ENCODE measurements at places on chromosomes 16 and 17.

DNA sequence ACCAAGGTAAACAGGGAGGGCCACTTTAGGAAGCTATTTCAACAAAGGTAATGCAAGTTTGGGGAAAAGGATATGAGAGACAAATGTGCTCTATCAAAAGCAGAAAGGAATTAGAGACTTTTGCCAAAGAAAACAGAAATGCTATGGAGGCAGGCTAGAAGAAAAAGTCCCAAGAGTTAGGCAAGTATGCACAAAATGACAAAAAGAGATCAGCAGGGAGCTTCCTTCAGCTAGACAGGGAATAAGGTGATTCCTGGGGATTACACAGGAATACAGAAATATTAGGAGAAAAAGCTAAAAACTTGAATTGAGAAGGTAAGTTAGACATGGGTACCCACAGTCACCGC is 2.4 kb downstream of the FXR2 start:
- no peak for DNase-seq

DNA sequence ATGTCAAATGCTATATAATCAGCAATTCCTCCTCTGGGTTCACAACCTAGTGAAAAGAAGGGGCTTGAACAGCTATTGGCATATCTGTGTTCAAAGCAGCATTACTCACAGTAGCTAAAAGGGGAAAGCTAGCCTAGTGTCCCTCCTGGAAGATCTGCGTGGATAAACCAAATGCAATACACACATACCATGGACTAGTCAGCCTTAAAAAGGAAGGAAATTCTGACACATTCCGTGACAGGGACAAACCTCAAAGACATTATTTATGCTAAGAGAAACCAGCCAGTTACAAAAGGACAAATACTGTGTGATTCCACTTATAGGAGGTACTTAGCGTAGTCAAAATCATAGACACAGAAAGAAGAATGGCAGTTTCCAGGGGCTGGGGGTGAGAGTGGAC is 90.1 kb downstream of the XYLT1 start:
- DNase-seq = no peak

DNA sequence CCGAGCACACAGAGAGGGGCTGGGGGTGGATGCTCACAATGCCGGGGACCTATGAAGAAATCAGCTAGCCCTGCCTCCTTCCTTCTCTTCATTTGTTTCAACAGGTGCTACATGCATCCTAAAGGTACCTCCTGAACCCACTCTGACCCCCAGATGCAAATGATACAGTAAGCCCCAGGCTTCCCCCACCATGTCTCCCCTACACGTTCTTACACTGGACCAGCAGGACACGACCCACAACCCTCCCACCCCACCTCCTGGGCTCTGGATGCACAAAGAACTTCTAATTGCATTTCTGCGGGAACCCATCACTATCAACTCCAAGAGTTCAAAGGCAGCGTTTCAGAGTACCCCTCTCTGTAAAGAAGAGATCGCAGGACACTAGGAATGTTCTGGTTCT is 2.1 kb downstream of the XYLT1 start:
- no peak for DNase-seq

DNA sequence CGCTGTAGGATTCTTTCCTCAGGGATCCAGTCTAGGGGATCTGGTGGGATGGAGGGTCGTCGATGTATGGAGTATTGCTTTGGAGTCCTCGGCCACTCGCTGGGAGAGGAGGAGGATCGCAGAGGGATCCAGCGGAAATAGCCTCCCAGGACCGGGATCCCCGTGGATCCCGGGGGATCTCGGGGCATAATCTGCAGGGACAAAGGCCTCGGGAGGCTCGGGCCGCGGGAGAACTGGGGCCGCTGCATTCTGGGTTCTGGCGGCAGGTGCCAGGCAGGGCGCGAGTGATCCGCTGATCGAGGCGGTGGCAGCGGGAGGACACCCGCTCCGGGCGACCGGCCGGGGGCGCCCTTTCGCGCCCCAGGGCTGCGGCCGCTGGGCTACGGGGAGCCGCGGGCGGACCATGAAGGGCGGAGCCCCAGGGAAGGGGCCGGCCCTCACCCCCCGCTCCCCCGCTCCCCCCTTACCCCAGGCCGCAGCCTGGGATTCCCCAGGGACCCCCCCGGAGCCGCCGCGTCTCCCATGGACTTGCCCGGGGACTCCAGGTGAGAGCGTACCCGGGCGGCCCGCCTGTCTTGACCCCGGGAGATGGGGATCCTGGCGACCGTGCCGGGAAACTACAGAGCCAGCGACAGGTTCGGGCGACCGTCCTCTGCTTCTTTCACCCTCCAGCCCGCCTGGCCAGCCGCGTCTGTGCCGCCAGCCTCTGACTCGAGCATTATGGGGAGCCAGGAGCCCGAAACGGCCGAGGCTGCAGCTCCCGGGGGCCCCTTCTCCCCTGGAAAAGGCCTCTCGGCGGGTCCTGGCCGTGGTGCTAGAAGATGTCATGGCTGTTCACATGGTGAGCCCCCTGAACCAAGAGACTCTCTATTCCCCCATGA is 604 bp downstream of the PRR14 start:
- peak; percentile 76 for DNase-seq

DNA sequence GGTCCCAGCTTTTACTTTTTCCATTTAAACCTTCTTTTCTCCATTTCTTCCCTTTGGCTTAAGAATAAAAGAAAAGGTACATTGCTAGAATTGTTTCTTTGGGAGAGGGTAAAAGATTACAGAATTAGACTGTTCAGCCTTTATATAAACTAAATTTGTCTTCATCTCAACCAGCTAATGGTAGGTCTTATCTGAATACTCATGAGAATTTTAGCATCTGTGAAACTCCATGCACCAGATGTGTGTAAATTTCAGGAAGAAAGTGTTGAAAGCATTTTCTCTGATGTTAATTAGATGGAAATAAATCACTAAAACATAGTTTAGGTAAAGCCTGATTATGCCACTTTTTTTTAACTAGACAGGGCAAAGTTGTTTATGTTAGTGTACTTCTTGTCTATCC is 24.9 kb downstream of the NQO1 start:
- DNase-seq = no peak

GRCh38 chr16:19589771-19590302 is 34.3 kb downstream of the VPS35L start:
- DNase-seq = no peak

DNA sequence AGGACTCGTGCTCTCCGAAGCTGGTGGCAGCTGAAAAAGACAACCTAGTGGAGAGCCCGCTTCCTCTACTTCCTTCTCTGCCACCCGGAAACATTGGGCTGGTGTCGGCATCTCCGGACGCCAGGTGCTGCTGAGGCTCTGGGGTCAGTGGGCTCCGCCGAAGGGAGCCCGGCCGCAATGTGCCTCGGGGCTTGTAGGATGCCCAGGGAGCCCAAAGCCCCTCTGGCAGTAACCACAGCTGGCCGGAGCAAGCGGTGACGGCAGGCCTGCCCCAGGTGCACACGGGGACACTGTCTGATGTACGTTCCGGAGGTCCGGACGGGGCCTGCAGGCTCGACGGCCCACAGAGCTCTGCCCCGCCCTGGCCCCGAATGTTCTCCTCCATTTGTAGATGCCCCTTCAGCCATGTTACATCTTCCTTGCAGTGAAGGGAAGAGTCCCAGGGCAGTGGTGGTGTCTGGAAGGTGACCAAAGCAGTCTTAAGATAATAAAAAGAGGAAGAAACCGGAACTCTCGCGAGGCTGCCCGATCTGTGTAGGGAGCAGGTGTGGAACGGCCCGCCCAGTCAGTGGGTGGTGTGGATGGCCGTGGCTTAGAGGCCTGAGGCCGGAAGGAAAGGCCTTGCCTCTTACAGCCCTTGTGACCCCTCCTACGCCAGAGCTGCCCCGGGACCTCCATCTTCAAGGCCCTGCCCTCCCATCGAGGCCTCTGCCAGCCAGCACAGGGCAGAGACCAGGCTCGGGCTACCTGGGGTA is 22.6 kb downstream of the NDUFAF8 start:
- no peak for DNase-seq

DNA sequence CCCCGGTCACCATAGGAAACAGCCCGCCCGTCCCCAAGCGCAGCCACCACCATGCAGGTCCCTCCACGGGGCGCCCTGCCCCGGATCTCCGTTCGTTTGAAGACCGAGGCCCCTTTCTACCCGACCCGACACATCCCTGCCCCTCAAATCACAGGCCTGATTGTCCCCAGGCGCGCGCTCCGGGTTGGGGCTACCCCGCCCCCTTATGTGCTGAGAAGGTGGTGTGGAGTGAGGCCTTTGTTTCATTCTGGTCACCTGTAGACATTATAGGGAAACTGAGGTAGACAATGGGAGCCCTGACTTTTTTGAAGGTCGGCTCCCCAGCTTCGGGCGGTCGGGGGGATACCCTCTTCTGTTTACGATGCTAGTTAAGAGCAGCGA is 763 bp upstream of the ACTG1 start:
- peak; percentile 63 for DNase-seq

- DNase-seq = no peak
These were observed 16.3 kb upstream of the BCAR1 start for GRCh38 chr16:75267631-75268264.

- no peak for DNase-seq
These were observed 5.5 kb downstream of the SEC14L1 start for GRCh38 chr17:77146246-77146632.

DNA sequence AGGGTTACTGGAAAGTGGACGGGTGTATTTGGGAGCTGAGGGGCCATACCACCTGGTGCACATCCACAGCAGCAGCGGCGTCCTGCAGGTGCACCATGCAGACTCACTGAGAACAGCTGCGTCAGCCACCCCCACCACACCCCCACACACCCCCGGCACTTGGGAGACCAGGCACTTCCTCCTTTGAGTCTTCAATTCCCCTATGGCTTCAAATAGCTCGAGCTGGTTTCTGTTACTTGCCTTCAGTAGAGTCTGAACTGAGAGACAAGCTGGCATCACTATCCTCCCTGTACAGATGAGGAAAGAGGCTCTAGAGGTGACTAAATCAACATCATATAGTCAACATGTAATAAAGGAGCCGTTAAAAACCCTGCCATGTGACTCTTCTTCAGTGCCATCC is 15.4 kb downstream of the CUEDC1 start:
- DNase-seq = no peak

DNA sequence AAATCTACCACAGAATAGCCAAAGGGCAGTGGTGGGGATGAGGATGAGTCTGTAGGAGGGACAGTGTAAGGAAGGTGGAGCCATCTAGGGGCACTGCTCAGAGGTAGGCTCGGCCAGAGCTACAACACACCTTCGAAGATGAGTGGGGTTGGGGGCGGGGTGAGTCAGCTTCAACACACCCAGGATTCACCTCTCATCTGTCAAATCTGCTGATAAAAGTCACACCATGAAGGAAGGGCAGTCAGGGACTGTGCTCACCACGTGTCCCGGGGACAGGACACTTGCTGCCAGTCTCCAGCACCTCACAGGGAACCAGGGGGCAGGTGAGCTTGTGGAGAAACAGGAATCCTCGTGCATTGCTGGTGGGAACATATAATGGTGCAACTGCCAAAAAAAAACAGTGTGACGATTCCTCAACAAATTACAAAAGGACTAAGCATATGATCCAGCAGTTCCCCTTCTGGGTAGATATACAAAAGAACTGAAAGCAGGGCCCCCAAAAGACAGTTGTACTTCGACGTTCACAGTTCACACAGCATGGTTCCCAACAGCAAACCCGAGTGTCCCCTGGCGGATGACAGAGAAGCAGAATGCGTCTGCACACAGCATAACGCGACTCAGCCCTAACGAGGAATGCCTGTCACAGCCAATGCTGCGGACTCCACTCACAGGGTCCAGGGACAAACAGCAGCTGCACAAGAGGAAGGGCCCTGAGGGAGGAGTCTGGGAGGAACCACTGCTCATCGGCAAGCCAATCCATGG is 133.1 kb downstream of the ANKRD11 start:
- DNase-seq = peak; percentile 70

GRCh38 chr16:845351-845745 is 44.8 kb upstream of the GNG13 start:
- DNase-seq = no peak

- no peak for DNase-seq
These were observed 400.2 kb downstream of the SEC14L1 start for GRCh38 chr17:77540975-77541374.

DNA sequence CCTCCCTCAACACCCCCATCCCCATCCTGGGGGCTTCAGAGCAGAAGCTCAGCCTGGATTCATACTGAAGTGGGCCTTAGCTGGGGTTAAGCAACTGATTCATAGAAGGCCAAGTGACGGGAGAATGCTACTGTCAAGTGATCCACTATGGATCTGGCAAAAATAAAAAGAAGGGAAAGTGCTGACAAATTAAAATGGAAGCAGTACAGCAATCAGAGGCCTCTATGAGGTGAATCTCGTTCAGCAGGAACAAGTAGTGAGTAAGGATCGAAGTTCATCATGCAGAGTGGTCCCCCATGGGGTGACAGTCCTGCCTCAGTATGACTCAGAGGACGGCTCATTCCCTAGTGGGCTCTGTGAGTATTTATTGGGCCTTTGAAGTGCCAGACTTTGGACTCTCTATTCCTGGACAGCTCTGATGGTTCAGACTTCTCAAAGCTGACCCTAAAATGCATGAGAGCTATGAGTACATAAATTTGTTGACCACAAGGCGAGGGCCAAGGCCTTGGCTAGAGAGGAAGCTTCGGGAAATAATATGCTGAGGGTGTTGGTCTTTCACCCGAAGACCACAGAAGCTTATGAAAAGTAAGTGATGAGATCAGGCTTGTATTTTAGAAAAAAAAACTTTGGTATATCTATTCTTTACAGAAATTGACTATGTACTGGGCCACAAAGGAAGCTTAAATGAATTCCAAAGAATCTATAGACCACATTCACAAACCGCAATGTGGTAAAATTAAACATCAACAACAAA is 5.3 kb upstream of the NSMCE1 start:
- DNase-seq = no peak

DNA sequence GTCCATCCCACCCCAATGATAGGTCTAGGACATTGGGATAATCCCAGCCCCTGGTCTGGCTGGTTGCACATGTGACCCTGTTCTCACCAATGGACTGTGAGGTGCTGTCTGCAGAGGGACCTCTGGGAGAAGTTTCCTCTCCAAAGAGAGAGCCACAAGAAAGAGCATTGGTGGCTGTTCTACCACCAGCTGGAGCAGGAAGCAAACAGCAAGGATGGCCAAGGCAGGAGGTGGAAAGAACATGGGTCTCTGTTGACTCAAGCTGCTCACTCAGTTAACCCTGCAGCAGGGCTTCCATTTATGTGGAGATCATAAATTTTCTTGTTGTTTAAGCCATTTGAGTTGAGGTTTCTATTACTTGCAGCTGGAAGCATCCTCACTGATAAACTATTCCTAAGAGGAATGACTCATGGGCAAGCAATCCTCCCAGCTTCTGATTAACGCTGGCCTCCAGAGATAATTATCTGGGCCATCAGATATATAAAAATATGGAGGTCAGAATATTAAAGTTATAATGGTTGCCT is 52.6 kb downstream of the CYB5B start:
- no peak for DNase-seq

- no peak for DNase-seq
These were observed 5.7 kb downstream of the DLG4 start for GRCh38 chr17:7213895-7214299.

GRCh38 chr16:28304214-28304613 is 11.9 kb downstream of the SBK1 start:
- DNase-seq = no peak

DNA sequence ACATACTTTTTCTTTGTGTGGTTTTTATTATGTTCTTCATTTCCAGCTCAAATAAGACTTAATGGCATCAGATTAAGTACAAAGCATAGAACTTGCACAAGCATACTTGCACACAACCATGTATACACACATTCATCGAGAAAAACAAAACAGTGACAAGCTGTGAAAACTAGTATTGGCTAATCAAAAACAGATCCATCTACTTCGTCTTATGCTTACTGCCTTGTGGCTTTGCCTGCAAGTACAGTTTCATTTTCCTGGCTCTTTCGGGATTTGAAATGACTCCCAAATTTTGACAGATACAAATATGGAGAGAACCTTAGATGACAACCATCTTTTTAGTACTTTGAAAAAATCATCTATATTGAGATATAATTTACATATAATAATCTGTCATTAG is 338.3 kb downstream of the BCAS3 start:
- DNase-seq = no peak

Data from stimulated activated CD4-positive, alpha-beta T cell treated with anti-CD3 and anti-CD28 coated beads, TNF-alpha, amount 100 ng/mL, for 48 hours (primary cell).